ENCODE measurements at places on chromosomes 5 and 9. TPM values are rescaled to one million over a fixed set of nuclear protein-coding genes. Genes with fewer than 3 reads are reported as not detected.

LCN9 gene
- not detected for total RNA-seq

GPR21 gene
- not detected for total RNA-seq

DNA sequence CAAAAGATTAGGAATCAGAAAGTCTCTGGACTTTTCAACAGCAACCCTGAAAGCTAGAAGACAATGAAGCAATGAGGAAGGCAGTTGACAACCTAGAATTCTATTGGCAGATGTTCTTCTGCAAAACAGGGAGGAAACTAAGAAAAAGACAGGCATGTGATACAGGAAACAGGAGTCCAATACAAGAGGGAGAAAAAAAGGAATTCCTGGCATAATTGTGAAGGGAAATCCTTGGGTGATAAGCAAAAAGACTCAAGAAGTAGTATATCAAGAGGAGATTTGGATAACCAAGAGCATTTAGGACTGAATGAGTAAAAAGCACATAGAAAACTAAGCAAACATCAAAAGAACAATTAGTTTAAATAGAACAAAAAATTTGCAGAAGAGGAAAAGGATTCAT lies 58.6 kb downstream of the LPAR1 start:
- DNase-seq = no peak

GRCh38 chr5:127978738-127979300 lies 104.7 kb upstream of the SLC12A2 start:
- DNase-seq = no peak

GRCh38 chr9:96256800-96257199 lies 45.2 kb downstream of the HSD17B3 start:
- no peak for DNase-seq

- no peak for DNase-seq
Measured at GRCh38 chr9:70135176-70135575, 91.5 kb downstream of the MAMDC2 start.

DNA sequence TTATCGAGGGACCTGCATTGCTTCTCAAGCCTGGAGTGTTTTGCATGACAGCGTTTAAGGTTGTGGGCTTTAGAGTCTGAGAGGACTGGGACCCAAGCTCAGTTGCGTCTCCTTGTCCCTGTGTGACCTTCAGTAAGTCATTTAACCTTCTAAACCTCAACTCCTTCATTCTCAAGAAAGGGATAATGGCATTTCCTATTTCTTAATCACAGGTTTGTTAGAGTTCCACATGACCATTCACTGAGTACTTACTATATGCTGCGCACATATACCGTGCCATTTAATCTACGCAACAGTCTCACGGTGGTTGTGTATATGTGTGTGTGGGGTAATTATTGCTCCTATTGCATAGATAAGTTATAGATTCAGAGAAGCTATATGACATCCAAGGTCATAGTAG lies 76.3 kb downstream of the MACROH2A1 start:
- no peak for DNase-seq

Data from activated naive CD8-positive, alpha-beta T cell treated with anti-CD3 and anti-CD28 coated beads for 36 hours (primary cell).